ENCODE measurements at places on chromosomes 5 and 9. TPM values are rescaled to one million over a fixed set of nuclear protein-coding genes. Genes with fewer than 3 reads are reported as not detected.

The FAM163B gene
- total RNA-seq: not detected

The HSPB3 gene
- total RNA-seq: not detected

The PPP3R2 gene
- total RNA-seq: not detected

The CFAP77 gene
- not detected for total RNA-seq

The OR13C5 gene
- total RNA-seq: not detected

The RPL12 gene
- 2,996 TPM for total RNA-seq

The ZNF658 gene
- total RNA-seq: 2.2 TPM

The MYO10 gene
- 15.6 TPM for total RNA-seq

The PCYOX1L gene
- total RNA-seq: 11.7 TPM

The PARP8 gene
- total RNA-seq: 3.3 TPM

The LRRC70 gene
- 0.17 TPM for total RNA-seq

The ALDOB gene
- total RNA-seq: not detected

The CD180 gene
- not detected for total RNA-seq

The CSF1R gene
- not detected for total RNA-seq

The SLC25A48 gene
- total RNA-seq: not detected
